ENCODE measurements at places on chromosomes 5 and 9.

- DNase-seq = no peak
Observed at GRCh38 chr5:66515209-66515608, 81.0 kb upstream of the MAST4 start.

GRCh38 chr5:154653418-154653763, 101.8 kb upstream of the LARP1 start:
- no peak for DNase-seq

DNA sequence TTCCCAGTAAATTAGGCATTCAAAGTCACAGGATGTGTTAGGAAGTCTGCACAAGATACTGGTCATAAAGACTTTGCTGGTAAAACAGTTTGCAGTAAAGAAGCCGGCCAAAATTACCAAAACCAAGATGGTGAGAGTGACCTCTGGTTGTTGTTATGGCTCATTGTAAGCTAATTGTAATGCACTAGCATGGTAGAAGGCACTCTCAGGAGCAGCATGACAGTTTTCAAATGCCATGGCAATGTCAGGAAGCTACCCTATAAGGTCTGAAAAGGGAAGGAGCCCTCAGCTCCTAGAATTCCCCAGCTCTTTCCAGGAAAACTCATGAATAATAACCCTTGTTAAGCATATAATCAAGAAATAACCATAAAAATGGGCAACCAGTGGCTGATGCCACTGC, 64.3 kb upstream of the TNC start:
- DNase-seq = no peak

DNA sequence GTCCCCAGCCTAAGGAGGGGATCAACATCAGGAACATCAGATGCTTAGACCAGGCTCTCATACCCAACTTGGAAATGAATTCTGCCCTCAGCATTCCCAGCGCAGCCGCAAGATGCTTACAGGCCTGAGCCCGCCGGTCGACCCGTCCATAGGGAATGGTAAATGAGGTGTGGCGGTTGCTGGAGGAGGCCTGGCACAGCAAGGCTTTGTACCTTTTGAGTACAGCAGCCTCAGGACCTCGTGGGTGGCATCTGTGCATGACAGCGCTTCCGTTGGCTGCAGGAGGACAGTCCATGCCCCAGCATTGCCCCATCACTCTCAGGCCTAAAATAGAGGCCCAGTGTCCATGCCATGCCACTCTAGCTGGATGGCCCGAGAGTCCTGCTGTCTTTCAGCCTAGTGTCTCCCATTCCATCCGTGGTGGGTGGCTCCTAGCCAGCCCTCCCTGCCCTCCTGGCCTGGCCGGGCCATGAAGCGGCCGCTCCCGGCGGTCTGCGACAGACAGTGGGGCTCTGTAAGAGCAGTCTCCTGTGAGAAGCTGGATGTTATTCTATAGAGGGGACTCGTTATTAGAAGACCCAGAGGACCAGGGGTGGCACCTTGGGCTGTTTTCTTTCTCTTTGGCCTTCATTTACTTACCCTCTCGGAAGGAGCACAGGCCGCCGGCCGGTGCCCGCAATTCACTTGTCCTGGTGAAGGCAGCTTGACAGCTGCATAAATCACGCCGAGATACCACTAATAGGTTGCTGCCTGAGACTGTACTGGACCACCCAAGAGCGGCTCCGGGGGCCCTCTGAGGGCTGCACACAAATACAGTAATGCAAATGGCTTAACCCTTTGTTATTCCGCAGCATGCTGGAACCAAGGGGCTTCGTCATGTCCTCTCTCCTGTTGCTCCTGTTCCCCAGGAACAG, 223.5 kb upstream of the TUT7 start:
- DNase-seq = no peak

GRCh38 chr9:91143642-91144041, 218.1 kb downstream of the AUH start:
- DNase-seq = no peak

DNA sequence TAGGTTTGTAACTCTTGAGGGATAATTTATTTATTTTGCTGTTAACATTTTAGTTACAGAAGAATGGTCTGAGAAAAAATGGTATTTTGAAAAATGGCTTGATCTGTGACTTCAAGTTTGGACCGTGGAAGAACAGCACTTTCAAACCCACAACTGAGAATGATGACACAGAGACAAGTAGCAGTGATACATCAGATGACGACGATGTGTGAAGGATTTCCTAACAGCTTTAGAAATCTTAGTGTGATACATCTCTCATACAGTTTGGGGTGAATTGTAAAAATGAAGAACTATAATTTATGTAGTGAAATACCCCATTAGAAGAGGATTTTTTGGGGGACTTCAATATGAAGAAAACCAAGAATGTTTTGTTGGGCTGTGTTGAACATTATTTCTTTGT, 88.7 kb downstream of the GPBP1 start:
- DNase-seq = no peak

DNA sequence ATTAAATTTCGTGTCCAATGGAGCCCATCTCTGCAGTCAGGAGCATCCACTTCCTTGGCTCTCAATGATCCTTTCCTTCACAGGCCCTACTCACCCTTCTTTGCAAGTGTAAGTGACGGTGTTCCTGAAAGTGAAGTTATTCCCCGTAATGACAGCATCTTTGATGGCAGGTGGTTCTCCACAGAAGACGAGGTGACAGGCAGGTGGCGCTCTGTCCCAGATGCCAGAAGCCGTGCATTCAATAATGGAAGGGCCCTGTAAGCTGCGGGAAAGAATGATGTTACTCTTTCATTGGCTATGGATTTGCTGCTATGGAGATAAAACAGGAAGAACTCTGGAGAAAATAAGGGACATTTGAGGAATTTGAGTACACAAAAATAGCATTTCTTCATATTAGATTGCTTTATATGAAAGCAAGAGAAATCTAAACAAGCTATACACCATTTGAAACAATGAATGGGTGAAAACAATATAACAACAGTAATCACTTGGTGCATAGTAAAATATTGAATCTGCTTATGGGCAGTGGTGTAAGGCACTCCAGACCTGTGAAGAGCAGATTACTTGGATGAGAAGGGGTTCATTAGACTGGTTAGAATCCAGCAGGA, 89.9 kb upstream of the TXNDC8 start:
- DNase-seq = no peak

DNA sequence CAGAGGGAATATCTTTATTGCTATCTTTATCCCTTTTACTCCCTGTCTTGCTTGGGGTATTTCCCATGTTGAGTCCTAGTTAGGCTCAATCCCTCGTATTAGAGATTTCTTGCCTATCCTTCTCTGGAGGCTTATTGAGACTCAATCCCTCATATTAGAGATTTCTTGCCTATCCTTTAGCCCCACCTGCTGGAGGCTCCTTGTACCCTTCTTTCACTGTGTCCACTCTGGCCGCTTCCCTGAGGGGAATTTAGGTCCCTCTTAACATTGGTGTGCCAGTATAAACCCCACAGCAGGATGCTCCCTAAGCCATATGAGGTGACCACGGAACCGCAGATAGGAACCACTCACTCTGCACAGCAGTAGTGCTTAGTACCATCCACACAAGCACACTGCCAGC, 110.7 kb upstream of the MAMDC2 start:
- DNase-seq = no peak

DNA sequence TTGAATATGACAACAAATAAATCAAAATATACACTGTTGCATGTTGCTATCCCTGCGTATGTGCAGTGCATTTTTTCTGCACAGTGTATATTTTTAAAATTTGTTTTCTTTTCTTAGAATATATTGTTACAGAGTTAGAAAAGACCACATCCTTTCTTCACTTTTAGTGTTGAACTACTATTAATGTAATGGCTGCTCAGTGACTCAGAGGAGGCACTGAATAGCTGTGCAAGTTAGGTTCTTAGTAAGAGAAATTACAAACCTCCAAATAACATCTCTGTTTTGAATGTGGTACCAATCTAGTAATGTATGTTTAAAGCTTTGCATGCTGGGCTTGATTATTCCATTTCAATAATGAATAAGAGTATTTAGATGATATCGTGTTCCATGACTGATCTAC, 208.9 kb upstream of the PRR16 start:
- no peak for DNase-seq

DNA sequence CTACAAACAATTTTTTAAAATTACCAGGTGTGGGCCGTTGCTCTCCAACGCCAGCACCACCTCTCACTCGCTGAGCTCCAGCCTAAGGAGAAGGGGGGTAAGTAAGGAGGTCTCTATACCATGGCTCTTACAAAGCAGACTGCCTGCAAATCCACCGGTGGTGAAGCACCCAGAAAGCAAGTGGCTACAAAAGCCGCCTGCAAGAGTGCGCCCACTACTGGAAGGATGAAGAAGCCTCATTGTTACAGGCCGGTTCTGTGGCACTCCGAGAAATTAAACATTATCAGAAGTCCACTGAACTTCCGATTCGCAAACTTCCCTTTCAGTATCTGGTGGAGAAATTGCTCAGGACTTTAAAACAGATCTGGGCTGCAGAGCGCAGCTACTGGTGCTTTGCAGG, 46.0 kb downstream of the CDO1 start:
- DNase-seq = no peak

GRCh38 chr5:44842496-44843282, 33.9 kb downstream of the MRPS30 start:
- DNase-seq = no peak

DNA sequence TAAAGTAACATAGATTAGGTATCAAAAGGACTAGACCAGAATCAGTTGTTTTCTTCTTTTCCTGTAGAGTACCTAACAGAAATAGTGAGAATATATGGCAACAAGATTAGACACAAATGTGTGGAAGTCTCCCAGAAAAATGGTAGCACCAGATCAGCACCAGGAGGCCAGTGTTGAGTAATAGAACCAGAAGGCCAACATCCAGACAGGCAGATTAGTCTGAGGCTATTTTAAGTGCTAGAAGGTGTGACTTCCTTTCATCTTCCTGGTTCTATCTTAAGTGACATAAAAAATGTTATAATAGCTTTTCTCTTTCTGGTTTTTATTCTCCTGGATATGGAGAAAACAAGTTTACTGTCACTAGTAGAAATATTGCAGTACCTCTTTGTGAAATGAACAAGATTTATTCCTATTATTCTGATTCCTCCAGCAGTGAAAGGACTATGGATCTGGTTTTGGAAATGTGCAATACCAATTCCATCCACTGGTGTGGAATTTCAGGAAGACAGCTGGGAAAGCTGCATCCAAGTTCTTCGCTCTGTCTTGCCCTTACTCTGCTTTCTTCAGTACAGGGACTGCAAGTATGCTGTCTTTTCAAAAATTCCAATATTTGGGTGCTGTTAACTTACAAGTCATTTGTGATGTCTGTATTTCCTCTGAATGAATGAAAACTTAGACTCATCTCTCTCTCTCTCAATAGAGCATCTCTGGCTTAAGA, 39.1 kb downstream of the SHLD3 start:
- no peak for DNase-seq

- no peak for DNase-seq
Observed at GRCh38 chr5:112784726-112785125, 47.0 kb downstream of the APC start.

DNA sequence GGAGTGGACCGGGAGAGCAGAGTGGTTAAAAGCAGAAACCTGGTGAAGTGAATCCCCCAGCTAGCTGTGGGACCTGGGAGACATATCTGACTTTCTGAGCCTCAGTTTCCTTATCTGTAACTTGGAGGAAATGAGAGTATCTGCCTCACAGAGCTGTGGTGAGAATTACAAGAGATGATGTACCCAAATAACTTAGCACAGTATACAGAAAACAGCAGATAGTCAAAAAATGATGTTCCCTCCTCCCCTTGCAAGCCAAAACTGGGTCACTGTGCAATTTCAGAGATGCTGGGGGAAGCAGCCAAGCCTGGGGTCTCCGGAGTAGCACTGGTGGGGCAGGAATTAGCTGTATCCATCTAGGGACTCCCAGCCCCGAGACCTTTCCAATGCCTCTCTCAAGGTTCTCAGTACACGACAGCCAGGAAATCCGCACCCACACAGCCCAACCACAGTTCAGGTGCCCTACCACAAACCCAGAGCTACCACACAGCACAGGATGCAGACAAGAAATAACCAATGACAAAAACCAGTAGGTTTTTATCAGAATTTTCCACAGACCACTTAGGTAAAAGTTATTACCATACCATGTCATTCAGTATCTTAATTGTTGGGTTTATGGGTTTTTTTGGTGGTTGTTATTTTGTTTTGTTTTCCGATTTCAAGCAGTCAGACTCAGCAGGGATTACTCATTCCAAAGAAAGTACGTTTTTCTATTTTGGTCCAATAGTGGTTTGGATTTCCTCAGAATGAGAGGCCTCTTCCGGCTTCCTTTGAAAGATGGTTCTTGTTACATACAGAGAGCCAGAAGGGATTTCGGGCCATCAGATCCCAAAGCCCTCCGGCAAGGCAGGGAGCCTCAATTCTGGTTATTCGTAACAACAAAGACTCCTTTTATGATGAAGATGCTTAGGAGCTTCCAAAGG, 4.9 kb upstream of the HRH2 start:
- peak; percentile 70 for DNase-seq

GRCh38 chr5:171806976-171807747, 21.5 kb downstream of the SMIM23 start:
- DNase-seq = no peak

DNA sequence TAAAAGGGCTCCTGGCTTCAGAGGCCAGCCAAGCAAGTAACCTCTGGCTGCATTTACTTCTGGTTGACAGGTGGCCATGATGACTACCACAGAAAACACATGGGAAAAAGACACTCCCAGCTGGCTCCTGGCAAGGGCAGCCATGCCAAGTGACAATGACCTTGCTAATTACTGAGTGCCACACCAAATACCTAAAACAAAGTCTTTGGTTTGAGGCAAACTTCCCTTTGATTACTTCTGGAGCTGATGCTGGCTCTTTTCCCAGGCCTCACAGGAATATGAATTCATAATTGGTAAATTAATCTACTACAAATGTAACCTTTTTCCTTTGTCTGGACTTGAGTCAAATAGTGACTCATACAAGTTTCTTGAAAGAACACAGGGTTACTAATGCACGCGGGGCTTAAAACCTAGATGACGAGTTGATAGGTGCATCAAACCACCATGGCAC, 61.0 kb downstream of the LPAR1 start:
- DNase-seq = no peak

DNA sequence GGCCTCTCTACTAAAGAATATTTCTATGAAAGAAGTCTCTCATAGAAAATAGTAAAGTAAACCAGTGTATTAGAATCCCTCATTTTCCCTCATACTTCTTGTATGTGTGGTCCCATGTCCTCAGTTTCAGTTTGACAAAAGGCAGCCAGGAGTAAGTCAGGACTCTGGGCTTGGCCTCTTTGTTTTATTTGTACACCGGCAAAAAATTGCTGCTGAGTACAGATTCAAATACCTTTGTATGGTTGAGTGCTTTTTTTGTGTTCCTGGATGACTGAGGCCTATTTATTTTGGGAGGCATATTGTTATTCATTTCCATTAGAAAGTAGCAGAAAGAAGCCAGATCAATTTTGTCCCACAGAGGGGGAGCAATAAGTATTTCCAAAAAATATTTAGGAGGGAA, 47.3 kb upstream of the CEP78 start:
- DNase-seq = no peak

Data from activated CD8-positive, alpha-beta memory T cell treated with anti-CD3 and anti-CD28 coated beads for 4 hours (primary cell).